ENCODE measurements at places on chromosomes 4 and X.

DNA sequence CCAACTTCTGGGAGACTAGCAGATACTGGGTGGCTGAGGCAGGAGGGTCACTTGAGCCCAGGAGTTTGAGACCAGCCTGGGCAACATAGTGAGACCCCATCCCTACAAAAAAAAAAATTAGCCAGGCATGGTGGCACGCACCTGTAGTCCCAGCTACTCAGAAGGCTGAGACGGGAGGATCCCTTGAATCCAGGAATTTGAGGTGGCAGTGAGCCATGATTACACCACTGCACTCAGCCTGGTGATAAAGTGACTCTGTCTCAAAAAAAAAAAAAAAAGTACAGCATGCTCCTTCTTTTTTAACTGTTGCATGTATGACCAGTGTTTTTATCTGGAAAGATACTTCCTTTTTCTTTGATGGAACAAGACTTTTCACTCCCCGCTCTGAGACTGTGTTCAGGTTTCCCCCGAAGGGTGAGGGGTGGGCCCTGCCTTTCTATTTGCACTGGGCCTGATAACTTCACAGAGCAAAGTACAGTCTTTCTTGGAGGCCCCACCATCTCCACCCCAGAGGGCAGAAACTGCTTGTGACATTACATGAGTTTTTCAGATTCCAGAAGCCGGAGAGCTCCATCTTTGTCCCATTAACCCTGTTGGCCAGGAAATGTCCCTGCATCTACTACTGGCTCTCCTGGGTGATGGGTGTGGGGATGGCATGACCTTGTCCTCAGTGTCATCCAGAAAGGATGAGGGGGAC lies 35.2 kb downstream of the NYX start:
- no peak for DNase-seq

DNA sequence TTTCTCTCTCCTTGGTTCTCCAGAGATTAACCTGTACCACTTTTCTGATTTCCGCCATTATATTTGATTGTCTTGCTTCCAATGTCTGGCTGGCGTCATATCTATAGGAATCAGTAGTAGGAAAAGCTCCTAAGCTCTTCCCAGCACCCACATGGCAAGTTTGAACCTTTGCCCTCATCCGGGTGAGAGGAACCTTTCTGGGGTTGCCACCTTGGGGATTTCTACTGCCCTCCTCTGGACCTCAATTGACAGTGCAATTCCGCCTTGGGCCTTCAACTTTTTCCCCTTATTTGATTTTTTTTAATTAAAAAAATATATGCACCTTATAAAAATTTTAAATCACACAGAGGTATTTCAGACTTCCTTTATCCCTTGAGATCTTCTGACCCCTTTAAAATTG lies 2.0 kb upstream of the CXorf66 start:
- no peak for DNase-seq

- DNase-seq = no peak
These were observed 102.1 kb upstream of the LNX1 start for GRCh38 chr4:53693408-53693807.

DNA sequence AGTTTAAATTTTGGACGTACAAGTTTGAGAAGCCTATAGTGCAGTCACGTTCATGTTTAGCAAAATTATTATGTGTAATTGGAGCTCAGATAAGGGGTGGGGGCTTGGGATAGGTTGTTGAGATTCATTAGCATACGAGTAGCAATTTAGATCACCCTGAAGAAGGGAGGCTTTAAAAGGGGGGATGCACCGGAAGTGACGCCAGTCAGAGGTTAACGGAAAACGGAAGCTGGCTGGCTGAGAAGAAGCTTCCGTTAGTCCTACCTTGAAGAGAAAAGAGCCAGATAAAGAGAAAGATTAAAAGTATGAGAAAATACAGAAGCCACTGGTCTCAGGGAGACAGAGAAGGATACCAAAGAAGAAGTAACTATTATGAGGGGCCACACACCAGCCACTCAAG lies 1.1 kb upstream of the NXT2 start:
- DNase-seq = no peak

DNA sequence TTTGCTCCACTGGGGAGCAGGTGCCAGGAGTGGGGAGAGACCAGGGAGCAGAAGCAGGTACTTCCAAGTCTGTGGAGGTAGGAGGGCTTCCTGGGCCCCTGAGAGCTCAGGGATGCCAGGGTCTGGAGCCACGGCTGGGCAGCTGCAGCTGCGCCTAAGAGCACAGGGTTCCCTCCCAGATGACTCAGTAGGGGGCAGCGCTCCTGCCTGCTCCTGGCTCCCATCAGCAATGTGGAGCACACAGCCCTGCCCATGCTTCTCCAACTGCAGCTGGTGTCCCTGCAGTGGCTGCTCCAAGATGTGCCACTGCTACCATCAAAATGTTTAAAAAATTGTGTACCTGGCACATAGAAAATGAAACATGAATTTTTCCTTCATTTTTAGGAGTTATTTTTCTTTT lies 1028.2 kb downstream of the PCDH7 start:
- DNase-seq = no peak

GRCh38 chr4:7295197-7295910 lies 103.0 kb downstream of the SORCS2 start:
- DNase-seq = no peak

DNA sequence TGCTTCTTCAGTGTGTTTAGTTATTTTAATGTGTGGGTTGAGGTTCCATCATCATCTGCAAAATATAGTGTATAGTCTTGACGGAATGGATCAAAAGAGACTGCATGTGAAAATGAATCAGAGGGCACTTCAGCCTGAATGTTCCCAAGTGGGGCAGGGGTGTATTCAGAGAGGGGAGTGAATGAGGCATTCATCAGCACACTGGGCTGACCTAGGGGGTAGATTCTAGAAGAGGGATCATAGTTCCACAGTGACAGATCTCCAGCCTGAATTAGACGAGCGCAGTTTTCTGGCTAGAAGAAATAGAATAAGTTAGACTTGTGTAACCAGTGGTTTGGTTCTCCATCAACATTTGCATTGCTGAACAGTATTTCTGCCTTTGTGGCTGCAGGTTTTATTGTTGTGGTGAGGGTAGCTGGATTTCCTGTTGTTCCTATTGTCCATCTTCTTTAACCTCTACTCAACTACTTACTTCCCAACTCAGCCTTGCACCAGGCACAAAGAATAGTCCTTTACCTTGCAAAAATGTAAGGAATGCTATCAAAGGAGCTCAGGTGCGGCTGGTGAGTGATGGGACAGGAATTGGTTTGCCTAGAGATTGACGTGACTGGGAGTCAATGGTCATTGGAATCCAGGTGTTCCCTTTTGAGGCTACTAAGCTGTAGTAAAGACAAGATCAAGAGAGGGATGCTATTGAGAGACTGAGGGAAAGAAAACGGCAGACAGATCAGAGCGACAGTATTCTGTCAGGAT lies 50.9 kb downstream of the NAP1L5 start:
- no peak for DNase-seq

- no peak for DNase-seq
These were observed 215.5 kb upstream of the UGT8 start for GRCh38 chr4:114383067-114383466.

DNA sequence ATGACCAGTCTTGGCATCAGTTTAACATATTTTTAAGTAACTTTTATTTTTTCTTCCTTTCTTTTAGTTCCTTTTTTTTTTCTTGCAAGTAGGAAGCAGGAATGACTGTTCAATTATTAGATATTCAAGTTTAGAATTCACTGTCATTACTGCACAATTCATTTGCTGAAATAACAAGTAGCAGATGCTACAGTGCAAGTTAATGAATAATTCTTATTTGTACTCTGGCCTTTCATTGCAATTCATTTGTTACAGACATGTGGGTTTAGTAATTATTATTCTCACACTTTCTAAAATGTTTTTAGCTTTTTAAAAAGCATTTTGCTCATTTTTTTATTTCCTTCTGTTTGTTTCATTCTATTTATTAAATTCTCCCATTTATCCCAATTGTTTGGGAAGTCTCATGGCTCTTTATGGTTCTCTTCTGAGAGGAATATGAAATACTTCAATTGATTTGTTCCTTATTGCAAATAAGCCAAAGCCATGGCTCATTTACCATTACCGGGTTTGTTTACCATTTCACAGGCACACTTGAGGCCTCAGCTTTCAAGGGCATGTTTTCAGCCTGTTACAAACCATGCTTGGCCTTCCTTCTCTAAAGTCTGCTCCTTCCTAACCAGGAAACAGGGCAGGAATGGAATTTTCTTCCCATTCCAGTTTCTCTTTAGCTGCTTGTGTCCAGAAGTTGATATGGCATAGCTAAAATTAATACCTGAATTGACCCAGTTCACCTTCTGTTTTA lies 4.6 kb upstream of the DCAF4L1 start:
- no peak for DNase-seq

- DNase-seq = no peak
These were observed 108.4 kb downstream of the ANTXR2 start for GRCh38 chr4:79964400-79965211.

All from NCI-H1436 (cell line).